ENCODE measurements at places on chromosomes 7 and 10.

- no peak for DNase-seq
- H3K27ac ChIP-seq = no peak overlapping the region
- no peaks in the 10 kb centered on the region for H3K36me3 ChIP-seq
- H3K4me3 ChIP-seq = no peak overlapping the region
- peaks cover 12% of the 10 kb centered on the region for H3K27me3 ChIP-seq
Measured at GRCh38 chr7:3301449-3301731, 338 bp downstream of the SDK1 start.

- DNase-seq = no peak
- H3K27ac ChIP-seq = no peak overlapping the region
- no peaks in the 10 kb centered on the region for H3K27me3 ChIP-seq
Measured at GRCh38 chr10:80429521-80429973, 21.2 kb downstream of the PRXL2A start.

GRCh38 chr7:15288741-15289140 is 273.1 kb downstream of the AGMO start:
- no peaks in the 10 kb centered on the region for H3K27me3 ChIP-seq
- H3K4me1 ChIP-seq = no peaks in the 10 kb centered on the region
- H3K27ac ChIP-seq = no peak overlapping the region
- no peak overlapping the region for H3K4me3 ChIP-seq
- no peaks in the 10 kb centered on the region for H3K36me3 ChIP-seq

DNA sequence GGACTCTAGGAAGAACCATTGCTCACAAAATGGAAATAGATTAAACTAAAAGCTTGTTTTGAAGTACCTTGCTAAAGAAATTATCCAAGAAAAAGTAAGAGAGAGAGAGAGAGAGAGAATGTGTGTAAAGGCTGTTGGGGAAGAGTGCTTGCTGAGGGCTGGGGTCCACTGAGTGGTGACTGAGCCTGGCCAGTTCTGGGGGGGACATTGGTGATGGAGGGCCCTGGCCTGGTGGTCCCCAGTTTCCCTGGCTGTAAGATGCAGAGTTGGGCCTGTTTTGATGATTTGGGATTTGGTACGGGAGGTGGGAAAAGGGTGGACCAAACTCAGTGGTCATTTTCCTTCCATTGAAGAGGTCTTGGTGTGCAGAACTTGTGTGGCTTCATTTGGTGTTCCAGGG is 880 bp downstream of the RAMP3 start:
- no peak for DNase-seq
- H3K4me1 ChIP-seq = no peaks in the 10 kb centered on the region
- no peak overlapping the region for H3K4me3 ChIP-seq
- H3K27ac ChIP-seq = no peak overlapping the region
- no peaks in the 10 kb centered on the region for H3K36me3 ChIP-seq

GRCh38 chr7:73739387-73739767 is 775 bp upstream of the ABHD11 start:
- DNase-seq = no peak
- H3K27ac ChIP-seq = peak overlapping the region; percentile 65
- H3K4me3 ChIP-seq = peak overlapping the region; percentile 91
- H3K4me1 ChIP-seq = peaks cover 28% of the 10 kb centered on the region

All from DND-41 (cell line).